Activated T-helper 1 cell treated with anti-CD3 and anti-CD28 coated beads, Interleukin-2, amount 50 U/mL, for 16 hours (primary cell): ENCODE measurements at places on chromosomes 16 and 17.

- no peak for DNase-seq
Measured at GRCh38 chr17:82966415-82966814, 113.0 kb upstream of the METRNL start.

DNA sequence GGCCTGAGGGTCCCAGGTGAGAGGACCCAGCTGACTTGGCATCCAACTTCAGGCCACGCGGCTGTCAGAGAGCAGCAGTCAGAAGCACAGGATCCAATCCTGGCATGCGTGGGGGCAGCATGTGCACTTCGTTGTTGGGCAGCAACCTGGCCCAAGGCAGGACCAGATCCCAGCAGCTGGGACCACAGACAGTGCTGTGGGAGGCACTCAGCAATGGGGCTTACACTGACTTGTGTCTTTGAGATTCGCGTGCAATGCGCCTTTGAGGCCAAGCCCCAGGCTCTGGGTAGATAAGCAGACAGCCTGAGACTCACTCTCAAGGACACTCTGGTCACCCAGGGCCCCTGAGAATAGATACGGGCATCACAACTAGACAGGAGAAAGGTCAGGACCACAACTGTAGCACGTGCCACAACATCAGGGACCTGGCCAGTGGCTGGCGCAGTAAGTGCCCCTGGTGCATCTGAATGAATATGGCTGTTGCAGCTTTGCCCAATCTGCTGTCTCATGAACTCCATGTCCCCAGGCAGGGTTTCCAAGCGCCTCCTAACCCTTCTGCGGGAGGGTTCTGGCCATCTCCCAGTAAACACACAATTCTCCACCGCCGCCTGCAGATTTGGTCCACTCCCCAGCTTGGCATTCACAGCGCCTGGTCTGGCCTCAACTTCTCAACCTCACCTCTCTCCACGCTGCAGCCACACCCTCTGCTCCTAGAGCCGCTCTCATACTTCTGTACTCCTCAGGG, 3.2 kb downstream of the PAM16 start:
- no peak for DNase-seq

GRCh38 chr17:58358408-58359172, 6.6 kb upstream of the SUPT4H1 start:
- DNase-seq = no peak

- DNase-seq = no peak
Measured at GRCh38 chr16:81586977-81587625, 142.5 kb downstream of the CMIP start.

DNA sequence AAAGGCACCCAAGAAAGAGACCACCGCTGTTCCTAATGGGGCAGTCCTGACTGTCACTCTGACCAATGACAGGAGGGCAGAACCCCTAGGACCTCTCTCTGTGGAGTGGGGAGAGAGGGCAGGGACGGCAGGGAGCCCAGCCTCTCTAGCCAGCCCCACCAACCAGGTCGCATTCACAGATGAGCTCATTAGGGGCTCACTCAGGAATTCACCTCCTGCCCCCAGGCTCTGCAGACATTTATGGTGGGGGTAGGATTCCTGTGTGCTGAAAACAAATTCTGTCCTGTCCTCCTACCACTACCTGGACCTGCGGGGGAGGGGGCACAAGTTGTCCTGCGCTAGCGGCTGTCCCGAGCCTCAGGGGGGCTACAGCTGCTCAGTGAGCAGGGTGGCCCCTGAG, 27.7 kb upstream of the GPRC5C start:
- no peak for DNase-seq
